ENCODE measurements at places on chromosomes 12 and 14.

GRCh38 chr12:24730489-24730896 is 218.4 kb downstream of the BCAT1 start:
- no peaks in the 10 kb centered on the region for H3K4me1 ChIP-seq
- DNase-seq, result no peak
- H3K36me3 ChIP-seq, result no peaks in the 10 kb centered on the region

- no peaks in the 10 kb centered on the region for H3K27me3 ChIP-seq
- H3K4me1 ChIP-seq, result no peaks in the 10 kb centered on the region
- H3K27ac ChIP-seq, result no peak overlapping the region
- DNase-seq, result no peak
- H3K4me3 ChIP-seq, result no peak overlapping the region
These were observed 192.0 kb downstream of the TTC7B start for GRCh38 chr14:90624227-90624626.

DNA sequence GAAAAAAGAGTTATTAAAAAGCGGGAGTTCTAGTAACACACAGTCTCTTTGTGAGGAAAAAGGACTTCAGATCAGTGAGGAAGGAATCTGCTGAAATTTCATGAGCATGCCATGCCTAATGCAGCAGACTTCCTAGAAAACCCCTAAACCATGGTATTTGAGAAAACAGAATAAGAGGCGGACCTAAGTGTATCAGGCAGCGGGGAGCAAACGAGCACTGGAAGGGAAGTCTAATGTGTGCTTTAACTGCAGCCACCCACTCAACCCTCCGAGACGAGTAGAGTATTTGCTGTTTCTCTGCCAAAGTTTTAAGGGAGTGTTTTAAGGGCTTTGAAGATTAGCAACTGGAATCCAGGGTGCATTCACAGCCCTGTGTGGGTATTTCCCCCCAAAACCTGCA is 36.5 kb downstream of the ACADS start:
- H3K36me3 ChIP-seq, result peaks cover 35% of the 10 kb centered on the region
- H3K27me3 ChIP-seq, result no peaks in the 10 kb centered on the region
- H3K4me1 ChIP-seq, result no peaks in the 10 kb centered on the region
- no peak overlapping the region for H3K27ac ChIP-seq

DNA sequence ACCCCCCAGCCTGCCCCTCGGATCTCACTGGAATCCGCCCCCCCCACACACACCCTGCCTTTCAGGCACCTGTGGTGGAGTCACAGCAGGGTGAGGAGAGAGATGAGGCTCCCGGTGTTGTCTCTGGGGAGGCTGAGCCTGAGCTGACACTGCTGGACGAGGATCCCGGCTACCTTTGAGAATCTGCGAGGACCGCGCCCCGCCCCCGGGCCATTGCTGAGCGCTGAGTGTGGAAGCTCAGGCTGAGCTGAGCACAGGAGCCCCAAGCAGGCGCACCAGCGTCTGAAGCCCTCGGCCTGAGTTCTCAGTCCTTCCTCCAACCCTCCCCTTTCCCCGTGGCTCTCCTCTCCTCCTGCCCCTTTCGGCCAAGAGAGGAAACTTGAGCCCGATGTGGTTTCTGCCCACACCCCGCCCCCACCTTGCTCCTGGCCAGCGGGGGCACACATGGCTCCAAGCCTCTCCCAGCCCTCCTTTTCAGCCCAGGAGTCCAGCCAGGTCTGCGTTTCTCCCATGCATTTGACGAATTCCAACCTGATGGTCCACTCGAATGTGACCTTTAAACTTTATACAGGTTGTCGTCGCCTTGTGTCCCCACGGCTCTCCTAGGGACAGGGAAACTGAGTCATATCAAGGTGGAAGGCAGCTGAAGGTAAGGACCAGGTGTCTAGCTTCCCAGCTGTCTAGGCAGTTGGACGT is at the start of gene NFE2:
Gene NFE2 (minus strand): TSS at position 284 of the 696 bp plus-strand sequence. CDS start 5,767 bp downstream, outside the sequence.
- H3K4me1 ChIP-seq, result peaks cover 43% of the 10 kb centered on the region
- no peak within 1 kb of the TSS for H3K27ac ChIP-seq
- H3K36me3 ChIP-seq, result no peaks in the 10 kb centered on the region
- no peak within 1 kb of the TSS for H3K4me3 ChIP-seq
- DNase-seq, result no peak

- H3K27ac ChIP-seq, result no peak overlapping the region
- H3K4me1 ChIP-seq, result peaks cover 27% of the 10 kb centered on the region
- H3K4me3 ChIP-seq, result no peak overlapping the region
- no peaks in the 10 kb centered on the region for H3K27me3 ChIP-seq
- no peaks in the 10 kb centered on the region for H3K36me3 ChIP-seq
These were observed 3.9 kb upstream of the GPR84 start for GRCh38 chr12:54368025-54368708.
